Stimulated activated CD8-positive, alpha-beta memory T cell treated with anti-CD3 and anti-CD28 coated beads, Interleukin-4, amount 100 ng/mL, for 1 hour (primary cell): ENCODE measurements at places on chromosomes 4 and X.

- no peak for DNase-seq
Observed at GRCh38 chr4:55838356-55838755, 15.1 kb upstream of the EXOC1 start.

DNA sequence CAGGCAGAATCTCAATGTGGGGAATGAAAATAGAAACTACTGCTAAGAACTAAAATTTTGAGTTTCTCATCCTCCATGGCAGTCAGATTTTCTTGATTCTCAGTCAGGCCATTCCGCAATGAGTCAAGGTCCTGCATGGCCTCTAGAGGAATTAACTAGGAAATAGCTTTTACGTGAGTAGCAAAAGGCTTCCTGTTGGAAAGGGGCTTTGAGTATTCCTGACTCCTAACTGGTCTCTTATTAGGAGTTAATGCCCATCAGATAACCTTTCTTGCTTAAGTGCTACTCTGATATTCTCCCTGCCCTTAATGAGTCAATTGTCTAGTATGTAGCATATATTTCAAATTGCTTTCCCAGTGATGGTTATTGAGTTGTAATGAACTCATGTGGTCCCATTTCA lies 65.7 kb upstream of the ARHGAP24 start:
- DNase-seq: no peak

GRCh38 chr4:111854494-111855087 lies 290.7 kb upstream of the FAM241A start:
- DNase-seq: no peak

DNA sequence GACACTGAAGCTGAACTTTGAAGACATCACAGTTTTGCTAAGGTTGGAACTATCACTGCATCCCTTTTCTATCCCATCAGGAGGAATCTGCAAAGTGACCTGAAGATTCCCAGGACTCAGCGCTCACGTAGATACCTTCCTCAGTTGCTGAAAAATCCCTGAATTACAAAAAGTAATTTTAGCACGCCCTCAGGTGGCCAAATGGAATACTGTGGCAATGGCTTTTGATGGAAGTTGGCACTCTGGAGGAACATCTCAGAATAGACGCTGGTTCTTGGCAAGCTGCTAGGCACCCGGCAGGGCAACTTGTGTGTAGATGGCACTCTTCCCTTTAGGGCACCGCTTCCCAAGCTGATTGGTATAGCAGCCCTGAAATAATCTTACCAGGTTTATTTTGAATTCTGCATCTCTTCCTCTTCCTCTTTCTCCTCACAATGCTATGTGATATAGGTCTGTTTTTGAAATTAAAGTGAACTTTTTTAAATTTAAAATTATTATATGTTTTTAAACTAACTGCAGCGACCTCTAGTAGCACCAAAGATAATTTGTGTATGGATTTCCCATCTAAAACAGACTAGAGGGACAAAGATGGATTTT lies 16.3 kb upstream of the ESX1 start:
- DNase-seq: no peak

GRCh38 chr4:128757712-128758111 lies 51.8 kb upstream of the JADE1 start:
- no peak for DNase-seq

- no peak for DNase-seq
Observed at GRCh38 chr4:179666226-179666625, 2224.0 kb upstream of the AGA start.

- no peak for DNase-seq
Observed at GRCh38 chr4:17115583-17115982, 217.1 kb upstream of the LDB2 start.

DNA sequence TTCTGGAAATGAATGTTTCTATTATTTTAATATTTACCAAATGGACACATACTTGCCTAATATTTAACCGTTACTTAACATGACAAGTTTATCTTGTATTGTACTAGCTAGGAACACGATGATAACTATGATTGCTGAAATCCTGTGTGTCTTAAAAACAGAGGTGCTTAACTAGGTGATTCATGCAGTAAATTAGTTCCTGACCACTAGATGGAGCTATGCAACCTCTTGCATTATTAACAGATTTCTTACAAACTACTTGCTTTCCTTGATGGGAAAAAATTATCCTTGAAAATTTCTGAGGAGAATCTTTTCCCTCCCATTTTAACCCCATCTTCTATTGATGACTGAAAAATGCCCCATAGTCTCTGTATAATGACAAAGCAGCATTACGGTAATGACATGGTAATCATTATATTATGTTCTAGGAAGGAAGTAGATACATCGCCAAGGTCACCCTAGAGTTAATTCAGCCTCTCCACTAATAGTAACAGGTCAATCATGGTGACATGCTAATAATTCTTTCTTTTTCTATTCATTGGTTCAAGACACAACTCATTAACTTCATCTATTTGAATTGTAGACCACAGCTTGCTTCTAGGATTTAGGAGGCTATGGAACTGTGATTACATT lies 844.2 kb downstream of the RAPGEF2 start:
- DNase-seq: no peak

DNA sequence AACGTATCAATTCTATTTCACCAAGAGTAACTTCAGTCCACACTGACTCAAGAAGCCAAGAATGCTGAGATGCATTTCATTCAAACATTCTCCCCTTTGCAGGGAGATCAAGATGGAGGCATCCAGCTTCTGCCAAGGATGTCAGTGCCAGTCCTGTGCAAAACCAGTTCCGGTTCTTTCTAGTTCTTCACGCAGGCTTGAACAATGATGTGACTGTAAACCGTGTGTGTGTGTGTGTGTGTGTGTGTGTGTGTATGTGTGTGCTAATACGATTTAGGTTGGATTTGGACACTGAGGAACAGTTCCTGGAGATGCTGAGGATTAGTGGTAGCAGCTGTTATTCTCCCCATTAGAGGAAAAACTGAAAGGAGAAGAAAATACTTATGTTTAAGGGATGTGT lies at the start of gene REELD1:
TSS of gene REELD1 (plus strand) at position 301 of the 400 bp plus-strand sequence. CDS start 2,415 bp downstream, outside the sequence.
- no peak for DNase-seq

DNA sequence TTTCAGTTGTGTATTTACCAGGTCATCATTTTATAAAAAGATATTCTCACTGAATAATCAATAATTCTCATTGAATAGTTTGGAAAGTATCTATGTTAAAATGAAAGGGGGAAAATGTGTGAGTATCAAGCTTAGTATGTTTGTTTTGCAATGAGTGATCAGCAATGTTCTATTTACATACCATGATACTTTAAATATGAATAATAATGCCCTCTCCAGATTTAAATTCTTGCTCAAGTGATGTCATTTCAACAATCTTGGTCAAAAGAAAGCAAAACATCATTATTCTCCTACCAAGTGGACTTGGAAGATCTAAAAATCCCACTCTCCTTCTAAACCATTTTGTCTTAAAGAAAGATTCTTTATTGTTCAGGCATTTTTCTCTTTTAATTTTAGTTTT lies 42.1 kb upstream of the ANKRD50 start:
- no peak for DNase-seq

- DNase-seq: no peak
Observed at GRCh38 chrX:114334473-114334982, 249.4 kb upstream of the HTR2C start.

DNA sequence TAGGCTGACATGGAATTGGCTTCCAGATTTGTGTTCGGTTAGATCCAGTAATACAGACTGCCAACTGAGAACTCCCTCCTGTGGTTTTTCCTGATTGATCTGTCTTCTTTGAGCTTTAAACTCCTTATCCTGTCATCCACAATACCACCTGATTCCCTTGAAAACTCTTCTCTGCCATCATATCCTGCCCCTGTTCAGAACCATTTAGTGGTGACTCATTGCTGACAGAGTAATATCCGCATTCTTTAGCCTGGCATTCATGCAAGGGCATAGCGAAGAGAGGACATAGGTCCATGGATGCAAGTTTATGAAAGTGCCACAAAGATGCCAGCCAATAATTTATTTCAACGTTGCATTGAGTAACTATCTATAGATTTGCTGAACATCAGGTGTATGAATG lies 76.6 kb downstream of the ITIH6 start:
- DNase-seq: no peak

DNA sequence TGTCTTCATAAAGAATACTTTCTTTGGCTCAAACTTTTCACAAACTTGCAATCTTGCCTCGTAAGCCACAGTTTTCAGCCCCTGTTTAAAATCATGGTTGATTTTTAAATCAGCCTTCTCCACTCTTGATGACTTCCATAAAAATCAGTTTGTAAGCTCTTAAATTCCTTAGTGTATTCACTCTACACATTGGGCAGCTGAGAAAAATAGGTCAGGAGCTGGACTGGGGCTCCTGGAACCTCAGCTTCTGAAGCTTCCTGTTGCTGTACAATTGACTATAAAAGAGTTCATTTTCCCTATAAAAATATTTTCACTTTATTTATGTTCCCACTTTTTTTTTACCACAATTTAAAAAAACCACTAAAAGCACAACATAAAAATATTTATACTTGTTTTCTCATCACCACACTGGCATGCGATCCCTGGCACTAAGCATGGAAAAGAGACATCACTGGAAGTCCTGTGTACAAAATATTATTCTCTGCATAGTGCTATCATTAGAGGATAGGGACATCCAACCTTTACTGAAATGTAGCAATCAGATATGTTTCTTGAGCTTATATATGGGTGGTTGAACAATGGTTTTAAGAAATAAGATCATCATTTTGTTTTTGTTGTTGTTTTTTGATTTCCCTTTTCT lies 345.7 kb downstream of the FBXO8 start:
- no peak for DNase-seq

DNA sequence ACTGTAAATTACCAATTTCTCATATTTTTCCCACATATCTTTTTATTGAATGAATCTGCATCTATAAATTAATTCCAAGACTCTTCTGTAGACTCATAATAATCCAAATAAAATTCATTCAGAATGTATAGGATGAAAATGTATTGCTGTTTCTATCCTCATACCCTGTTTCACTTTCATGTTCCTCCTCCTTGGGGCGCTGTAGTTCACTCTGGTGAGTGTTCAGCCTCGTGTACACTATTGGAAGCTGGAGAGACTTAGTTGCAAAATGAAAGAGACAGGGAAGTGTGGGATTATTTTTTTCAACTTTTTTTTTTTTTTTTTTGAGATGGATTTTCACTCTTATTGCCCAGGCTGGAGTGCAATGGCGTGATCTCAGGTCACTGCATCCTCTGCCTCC lies 296.1 kb downstream of the TLL1 start:
- DNase-seq: no peak

- DNase-seq: no peak
Observed at GRCh38 chr4:72525938-72526337, 43.1 kb downstream of the ADAMTS3 start.

DNA sequence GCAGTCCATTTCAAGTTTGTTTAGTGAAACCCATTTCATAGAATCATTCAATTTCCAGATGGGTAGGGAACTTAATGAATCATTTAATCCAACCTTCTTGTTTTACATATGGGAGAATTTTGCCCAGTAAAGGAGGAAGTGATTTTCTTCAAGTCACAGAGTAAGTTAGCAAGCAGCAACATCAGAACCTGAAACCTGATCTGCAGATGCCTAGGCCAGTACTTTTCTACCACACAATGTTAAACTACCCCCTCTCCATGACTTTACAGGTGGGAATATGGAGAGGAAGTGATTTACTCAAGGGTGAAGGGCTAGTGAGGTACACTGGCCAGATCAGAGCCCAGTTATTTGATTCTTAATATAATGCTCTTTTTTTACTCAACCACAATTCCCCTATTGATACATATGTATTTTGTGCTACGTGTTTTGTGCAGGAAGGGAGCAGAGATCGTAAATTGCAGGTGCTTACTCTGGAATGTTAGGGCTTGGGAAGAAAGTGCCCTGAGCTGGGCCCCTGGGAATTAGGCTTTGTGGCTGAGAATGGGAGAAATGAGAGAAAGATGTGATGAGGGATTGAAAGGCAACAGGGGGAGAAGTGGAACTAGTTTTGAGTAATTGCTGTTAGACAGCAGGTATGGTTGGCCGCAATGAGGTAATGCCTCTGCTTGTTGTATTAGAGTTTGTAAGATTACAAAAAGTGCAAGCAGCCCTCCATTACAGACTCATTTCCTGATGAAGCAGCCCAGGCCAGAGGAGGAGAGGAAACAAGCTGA lies 6.8 kb downstream of the LHFPL1 start:
- no peak for DNase-seq

DNA sequence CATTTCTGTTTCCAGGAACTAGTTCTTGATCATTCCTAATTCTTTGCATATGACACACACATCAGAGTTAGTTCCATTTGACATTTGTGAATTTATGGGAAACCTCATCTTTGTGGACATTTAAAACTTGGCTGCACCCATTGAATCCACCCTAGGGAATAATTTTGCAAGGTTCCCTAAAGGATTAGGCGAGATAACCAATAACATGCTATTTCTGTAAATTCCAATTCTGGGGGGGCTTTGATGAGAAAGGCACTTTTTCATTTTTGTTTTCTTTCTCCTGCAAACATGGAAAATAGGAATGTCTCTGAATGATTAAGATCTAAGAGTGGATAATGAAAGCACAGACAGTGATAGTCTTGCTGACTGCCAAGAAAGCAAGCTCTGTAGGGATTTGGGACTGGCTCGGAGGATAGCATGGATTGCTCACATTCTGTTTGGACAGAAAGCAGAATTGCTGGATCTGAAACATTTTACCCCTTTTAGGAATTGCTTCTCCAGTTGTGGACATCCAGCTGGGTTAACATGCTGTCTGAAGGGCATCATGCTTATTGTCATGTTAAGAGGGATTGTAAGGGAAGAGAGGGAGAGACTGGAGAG lies 145.1 kb downstream of the NHS start:
- DNase-seq: no peak

DNA sequence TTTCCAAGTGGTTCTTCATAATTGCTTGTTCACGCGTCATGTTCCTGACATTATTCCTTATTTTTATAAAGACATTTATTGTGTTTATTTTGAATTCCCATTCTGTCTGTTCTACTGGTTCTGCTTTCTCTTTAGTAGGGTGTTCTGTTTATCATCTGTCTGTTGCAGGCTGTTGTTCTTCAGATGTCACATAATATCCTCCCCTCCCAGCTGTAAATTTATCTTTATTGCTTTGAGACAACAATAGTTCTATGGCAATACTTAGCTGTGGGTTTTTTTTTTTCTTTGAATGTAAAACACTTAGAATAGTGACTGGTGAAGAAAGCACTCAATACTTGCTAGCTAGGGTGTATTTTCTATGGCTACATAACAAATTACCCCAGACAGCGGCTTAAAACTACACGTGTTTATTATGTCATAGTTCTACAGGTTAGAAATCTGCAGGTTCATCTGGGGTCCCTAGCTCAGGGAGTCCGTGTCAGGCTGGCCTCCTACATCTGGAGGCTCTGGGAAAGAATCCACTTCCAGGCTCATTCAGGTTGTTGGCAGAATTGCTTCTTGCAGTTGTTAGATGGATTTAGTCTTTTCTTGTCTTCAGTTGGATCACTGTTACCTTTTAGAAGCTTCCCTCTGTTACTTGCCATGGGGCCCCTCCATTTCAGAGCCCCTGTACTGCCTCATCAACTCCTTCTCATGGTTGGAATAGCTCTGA lies 63.4 kb upstream of the ENPEP start:
- DNase-seq: no peak

DNA sequence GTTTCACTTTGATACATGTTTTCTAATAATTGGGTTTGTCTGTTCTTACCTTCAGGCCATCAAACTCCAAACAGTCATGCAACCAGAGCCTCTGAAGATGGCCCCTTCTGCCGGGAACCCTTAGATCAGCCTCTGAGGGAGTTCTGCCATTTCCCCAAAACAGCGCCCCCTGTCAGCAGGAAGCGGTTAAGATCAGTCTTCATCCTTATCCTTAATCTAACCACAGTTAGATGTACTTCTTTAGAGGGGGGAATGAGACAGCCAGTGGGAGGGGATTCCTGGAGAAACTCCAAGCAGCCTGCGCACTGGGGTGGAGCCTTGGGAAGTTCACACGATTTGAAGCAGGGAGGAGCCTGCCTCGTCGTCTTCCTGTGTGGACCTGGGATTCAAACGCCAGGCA lies 185.4 kb downstream of the INPP4B start:
- DNase-seq: no peak

- DNase-seq: no peak
Observed at GRCh38 chr4:114161809-114162208, 182.4 kb upstream of the ARSJ start.
